SJCRH30 (cell line): ENCODE measurements at places on chromosomes 2 and 18.

- H3K27me3 ChIP-seq: no peaks in the 10 kb centered on the region
- no peak for DNase-seq
- H3K4me3 ChIP-seq: no peak overlapping the region
- no peaks in the 10 kb centered on the region for H3K4me1 ChIP-seq
- H3K27ac ChIP-seq: no peak overlapping the region
These were observed 9.6 kb upstream of the HOXD1 start for GRCh38 chr2:176178757-176179295.

DNA sequence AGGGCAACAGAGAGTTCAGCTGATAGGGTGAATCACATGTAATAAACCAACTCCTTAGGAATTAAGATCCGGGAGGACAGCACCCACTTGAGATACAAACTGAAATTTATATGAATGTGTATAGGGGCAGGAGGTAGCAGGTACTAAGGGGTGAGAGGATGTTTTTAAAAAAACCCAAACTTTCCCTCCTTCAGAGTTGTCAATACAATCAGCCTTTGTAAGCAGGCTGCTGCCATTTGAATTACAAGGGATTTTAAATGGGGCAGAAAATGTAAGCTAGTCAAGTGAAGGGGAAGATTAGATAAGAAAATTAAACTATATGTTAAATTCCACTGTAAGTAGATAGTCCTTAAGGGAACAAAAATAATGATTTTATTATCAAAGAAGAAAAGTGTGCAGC lies 1239.7 kb upstream of the CELF4 start:
- no peaks in the 10 kb centered on the region for H3K27me3 ChIP-seq
- H3K4me1 ChIP-seq: no peaks in the 10 kb centered on the region
- H3K27ac ChIP-seq: no peak overlapping the region
- no peak for DNase-seq

DNA sequence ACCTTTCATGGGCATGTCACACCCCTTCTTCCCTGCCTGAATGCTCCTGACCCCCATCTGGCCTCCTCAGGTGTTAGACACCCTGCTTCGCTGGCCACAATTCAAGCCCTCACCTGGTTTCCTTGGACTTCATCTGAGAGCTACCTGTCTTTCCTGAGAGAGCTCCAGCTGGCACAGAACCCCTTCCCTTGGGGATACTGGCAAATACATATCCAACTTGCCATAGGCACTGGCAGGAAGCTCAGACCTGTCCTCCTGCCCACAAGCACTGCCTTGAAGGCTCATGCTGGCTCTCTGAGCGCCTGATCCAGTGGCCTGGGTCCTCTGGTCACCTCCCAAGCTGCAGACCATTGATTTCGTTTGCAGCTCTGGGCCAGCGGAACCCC lies 74.1 kb upstream of the MAP4K3 start:
- H3K27ac ChIP-seq: no peak overlapping the region
- no peaks in the 10 kb centered on the region for H3K27me3 ChIP-seq
- DNase-seq: no peak
- no peaks in the 10 kb centered on the region for H3K36me3 ChIP-seq
- peaks cover 19% of the 10 kb centered on the region for H3K4me1 ChIP-seq
- no peak overlapping the region for H3K4me3 ChIP-seq

GRCh38 chr2:144261336-144261735 lies 258.6 kb downstream of the ZEB2 start:
- H3K4me1 ChIP-seq: no peaks in the 10 kb centered on the region; the same call in 1 of the 2 replicates

GRCh38 chr2:112622528-112622849 lies 23.2 kb upstream of the SLC20A1 start:
- no peaks in the 10 kb centered on the region for H3K4me1 ChIP-seq
- no peak overlapping the region for H3K27ac ChIP-seq
- H3K27me3 ChIP-seq: no peaks in the 10 kb centered on the region
- DNase-seq: no peak
- no peaks in the 10 kb centered on the region for H3K36me3 ChIP-seq
- no peak overlapping the region for H3K4me3 ChIP-seq

DNA sequence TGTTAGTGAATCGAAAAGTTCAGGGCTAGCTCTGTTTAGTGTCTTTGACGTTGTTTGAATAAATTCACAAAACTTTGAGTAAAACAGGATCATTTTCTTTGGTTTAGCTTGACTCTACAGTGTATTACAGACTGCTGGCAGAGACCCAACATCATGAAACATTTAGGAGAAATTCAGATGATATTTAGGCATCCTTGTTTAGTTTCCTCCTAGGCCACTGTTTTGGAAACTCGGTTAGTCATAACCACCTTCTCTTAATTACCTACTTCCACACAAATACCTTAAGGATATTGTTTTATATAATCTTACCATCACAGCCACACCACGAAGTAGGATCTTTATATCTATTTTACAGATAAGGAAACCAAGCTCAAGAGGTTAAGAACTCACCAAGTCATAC lies 7.8 kb downstream of the LIMS1 start:
- peaks cover 2% of the 10 kb centered on the region; the same call in 1 of the 2 replicates for H3K36me3 ChIP-seq
- no peak for DNase-seq
- no peak overlapping the region for H3K4me3 ChIP-seq
- H3K4me1 ChIP-seq: peaks cover 2% of the 10 kb centered on the region; the same call in 1 of the 2 replicates
- no peaks in the 10 kb centered on the region for H3K27me3 ChIP-seq

DNA sequence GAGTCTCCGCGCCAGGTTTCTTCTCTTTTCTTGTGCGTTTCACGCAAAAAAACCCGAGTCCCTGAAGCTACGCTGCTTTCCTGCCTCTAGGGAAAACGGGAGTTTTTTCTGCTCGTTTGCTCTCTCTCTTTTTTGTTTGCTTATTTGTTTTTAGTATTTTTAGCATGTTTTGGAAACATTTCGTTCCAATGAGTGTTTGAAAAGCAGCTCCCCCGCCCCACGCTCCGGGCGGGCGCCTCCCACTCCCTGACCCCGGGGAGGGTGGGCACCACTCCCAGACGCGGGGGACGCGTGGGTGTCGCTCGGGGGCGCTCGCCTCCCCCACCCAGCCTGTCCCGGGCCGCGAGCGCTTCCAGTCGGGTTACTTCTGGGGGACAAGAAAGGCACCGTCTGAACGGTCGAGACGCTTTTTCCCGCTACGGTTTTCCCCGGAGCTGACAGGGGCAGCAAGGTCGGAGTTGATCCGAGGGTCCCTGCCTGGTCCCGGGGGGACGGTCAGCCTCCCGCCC lies 446 bp upstream of the EFHD1 start:
- peak; percentile 63 for DNase-seq
- H3K4me3 ChIP-seq: peak overlapping the region; percentile 73
- no peaks in the 10 kb centered on the region for H3K36me3 ChIP-seq

DNA sequence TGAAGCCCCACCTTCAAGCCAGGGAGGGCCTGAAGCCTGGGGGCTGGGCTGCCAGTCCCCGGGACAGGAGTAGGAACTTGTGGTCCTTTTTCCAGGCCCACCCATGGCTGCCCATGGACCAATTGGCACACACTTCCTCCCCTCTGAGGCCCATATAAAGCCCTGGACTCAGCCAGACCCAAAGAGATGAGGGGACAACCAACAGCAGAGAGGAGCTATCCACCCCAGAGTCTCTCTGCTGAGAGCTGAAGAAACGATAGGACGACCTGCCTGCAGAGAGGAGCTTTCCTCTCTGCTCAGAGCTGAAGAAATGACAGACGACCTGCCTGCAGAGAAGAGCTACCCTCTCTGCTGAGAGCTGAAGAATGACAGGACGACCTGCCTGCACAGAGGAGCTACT lies 43.8 kb upstream of the PEX13 start:
- no peaks in the 10 kb centered on the region for H3K4me1 ChIP-seq
- H3K36me3 ChIP-seq: no peaks in the 10 kb centered on the region
- H3K27ac ChIP-seq: no peak overlapping the region
- H3K4me3 ChIP-seq: no peak overlapping the region
- H3K27me3 ChIP-seq: no peaks in the 10 kb centered on the region

- no peaks in the 10 kb centered on the region for H3K27me3 ChIP-seq
- DNase-seq: no peak
- no peak overlapping the region for H3K27ac ChIP-seq
- 0 out of 2 replicates have a peak, but pooled peaks cover 3% of the 10 kb centered on the region for H3K4me1 ChIP-seq
These were observed 45.2 kb upstream of the ASB1 start for GRCh38 chr2:238381341-238382115.

DNA sequence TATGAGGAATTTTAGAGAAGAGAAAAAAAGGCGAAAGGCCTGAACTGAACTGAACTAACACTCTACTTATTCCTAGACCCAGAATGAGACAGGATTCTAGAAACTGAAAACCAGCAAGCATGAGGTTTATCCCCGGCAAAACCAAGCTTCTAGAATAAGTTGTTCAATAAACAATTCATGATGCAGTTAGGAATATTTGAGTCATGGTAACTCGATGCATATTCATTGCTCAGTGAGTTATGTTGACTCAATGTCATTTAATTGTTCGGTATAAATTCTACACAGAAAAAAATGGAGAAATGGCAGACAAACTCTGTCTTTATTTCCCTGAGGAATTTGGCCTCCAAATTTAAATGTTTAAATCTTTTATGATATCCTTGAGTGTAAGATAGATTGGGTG lies 321.5 kb downstream of the SATB2 start:
- no peak for DNase-seq
- no peaks in the 10 kb centered on the region for H3K36me3 ChIP-seq
- no peak overlapping the region for H3K4me3 ChIP-seq
- H3K4me1 ChIP-seq: no peaks in the 10 kb centered on the region
- H3K27me3 ChIP-seq: no peaks in the 10 kb centered on the region

DNA sequence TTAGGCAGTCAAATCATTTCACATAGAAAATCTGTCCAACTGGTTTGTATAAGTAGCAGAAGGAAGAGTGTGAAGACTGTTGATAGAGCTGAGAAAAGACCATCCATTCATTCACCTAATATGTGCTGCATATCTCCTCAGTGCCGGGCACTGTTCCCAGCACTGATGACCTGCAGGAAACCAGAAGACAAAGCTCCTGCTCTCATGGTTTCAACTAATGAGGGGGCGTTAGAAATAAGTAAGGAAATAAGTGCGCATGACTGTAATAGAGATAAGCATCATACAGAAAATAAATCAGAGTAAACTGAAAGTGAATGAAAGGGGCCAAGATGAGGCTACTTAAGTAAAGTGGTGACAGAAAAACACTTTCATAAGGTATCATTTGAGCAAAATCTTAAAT lies 427.5 kb upstream of the CDH20 start:
- H3K36me3 ChIP-seq: no peaks in the 10 kb centered on the region
- H3K4me3 ChIP-seq: no peak overlapping the region
- H3K27ac ChIP-seq: no peak overlapping the region
- no peaks in the 10 kb centered on the region for H3K4me1 ChIP-seq
- DNase-seq: no peak
